ENCODE measurements at places on chromosomes 13 and 19.

GRCh38 chr13:113663934-113664333 is 3.1 kb upstream of the GRK1 start:
- DNase-seq, result no peak

GRCh38 chr13:38647312-38647711 is 39.6 kb upstream of the FREM2 start:
- peak; percentile 24 for DNase-seq

GRCh38 chr19:40006273-40006691 is 9.4 kb downstream of the ZNF546 start:
- DNase-seq, result no peak

GRCh38 chr13:113771709-113772331 is 12.8 kb downstream of the TMEM255B start:
- no peak for DNase-seq

DNA sequence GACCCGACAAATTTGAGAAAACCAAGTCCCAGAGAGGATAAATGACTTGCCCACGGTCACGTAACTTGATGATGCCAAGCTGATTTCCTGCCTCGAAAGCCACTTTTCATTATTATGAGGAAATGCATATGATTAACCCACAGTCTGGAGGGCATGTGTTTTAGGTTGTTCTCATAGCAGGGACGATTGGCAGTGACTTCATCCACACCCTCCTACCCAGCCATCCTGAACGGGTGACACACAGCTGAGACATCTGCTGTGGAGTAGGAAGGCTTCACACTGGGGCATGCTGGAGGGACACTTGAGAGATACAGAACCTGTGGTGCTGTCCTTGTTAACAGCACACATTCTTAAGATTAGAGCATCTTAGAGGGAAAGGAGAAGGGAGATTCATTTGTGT is 65.4 kb upstream of the WDFY2 start:
- no peak for DNase-seq

GRCh38 chr19:18895038-18895823 is 727 bp downstream of the CERS1 start:
- DNase-seq, result peak; percentile 69

- no peak for DNase-seq
Observed at GRCh38 chr19:6393983-6394412, 1.0 kb upstream of the GTF2F1 start.

DNA sequence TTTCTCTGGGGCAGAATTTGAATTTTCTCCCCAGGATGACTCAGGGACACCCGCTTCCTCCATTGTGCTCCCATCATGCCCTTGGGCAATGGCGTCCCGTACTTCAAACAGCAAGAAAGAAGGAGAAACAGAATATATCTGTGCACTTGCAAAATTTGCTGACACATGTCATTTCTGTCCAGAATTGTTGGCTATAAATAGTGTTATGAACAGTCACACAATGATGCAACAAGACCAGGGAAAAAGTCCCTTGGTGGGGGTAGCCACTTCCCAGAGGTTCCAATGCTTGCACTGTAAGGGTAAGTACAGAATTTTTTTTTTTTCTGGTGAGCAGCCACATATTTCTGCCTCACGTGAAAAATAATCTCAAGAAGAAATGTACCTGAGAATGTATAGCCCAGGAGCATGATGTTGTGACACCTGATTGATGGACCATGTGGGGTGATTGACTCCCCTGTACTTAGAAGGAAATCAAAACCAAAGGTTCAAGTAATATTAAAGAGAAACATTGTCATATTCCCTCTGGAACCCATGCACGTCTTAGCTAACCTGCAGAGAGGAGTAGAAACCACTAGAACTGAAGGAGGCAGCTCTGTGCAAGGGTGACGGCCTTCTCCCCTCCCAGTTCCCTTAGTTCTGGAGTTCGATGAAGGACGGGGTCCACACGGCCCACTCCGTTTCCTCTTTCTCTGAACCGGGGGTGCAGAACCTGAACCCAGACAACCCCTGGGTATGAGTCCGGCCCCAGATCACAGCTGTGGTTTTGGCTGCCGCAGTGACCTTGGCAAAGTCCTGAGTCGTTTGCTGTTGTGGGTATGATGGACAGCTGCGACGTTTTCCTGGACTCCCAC is 9.3 kb upstream of the LAIR1 start:
- no peak for DNase-seq

GRCh38 chr19:58229255-58229639 is 533 bp downstream of the ZNF544 start:
- DNase-seq, result peak; percentile 50

GRCh38 chr13:71412231-71412630 is 454.8 kb downstream of the DACH1 start:
- no peak for DNase-seq

DNA sequence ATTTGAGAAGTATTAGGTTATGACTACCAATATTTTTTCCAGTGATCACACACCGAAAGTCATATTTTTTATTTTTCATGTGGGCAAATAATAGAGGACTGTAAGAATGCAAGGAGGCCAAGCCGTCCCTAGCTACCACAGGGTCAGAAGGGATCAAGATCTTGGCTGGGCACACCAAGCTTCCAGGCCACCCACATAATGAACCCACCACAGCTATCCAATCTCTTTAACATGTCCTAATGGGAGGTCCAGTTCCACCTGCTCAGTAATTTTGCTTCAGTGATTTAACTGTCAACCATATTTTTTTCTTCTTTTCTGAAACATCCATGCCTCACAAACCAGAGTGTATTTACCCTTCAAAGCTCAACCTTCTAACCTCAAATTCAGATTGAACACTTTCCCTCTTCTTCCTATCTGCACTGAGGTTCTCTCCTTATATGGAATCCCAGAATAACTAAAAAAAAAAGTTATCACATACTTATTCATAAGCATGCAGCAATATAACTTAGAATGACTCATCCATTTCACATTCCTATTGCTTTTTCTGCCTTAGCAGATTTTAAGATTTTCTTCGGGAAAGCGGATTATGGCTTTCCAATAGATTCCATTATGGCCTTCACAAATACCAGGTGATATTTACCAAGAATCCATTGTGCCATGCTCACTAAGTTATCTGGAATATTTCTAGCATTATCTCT is 12.2 kb downstream of the ARGLU1 start:
- no peak for DNase-seq

DNA sequence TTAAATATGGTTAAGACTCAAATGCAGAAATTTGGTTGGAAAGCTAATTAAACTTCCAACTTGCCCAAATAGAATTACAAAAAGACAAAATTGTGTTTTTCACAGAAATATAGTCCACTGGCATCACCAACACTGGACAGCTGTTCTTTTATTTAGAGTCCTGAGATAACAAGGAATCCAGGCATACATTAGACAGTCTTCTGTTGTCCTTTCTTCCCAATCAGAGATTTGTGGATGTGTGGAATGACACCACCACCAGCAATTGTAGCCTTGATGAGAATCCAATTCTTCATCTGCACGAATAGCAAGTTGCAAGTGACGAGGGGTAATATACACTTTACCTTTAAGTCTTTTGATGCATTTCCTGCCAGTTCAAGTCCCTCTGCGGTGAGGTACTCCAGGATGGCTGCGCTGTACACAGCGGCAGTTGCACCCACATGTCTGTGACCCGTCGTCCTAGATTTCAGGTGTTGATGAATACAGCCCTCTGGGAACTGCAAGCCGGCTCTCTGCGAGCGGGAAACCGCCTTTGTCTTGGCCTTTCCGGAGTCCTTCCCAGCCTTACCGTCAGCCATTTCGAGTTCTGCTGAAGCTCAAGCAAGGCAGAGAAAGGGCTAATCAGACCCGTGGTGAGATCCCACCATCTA is 14.7 kb downstream of the UBAC2 start:
- no peak for DNase-seq

GRCh38 chr13:30739761-30740642 is 4.7 kb downstream of the ALOX5AP start:
- no peak for DNase-seq

- DNase-seq, result peak; percentile 10
Observed at GRCh38 chr13:49985129-49985528, 11.7 kb upstream of the TRIM13 start.

DNA sequence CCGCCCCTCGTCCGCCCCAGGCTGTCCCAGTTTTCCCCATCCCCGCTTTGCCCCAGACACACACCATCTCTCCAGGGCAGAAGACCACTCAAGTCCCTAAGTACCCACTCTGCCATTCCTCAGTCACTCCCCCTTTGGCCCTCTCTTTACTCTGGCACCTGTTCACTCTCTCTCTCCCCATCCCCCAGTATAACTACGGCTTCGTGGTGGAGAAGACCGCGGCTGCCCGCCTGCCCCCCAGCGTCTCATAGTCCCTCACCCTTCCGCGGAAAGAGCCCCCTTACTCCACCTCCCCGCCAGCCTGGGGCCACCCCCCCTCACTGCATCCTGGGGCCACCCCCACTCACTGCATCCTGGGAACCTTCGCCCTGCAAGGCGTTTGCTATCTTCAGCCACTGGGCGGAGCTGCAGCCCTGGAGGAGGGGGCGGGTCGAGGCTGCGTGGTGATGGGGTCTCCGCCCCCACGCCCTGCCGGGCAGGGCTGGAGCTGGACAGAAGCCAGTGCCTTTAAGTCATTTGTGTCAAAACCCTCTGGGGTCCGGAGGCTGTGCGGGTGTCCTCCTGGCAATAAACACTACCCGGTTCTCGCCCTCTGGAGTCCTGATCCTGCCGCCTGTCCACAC is 5.0 kb downstream of the MVB12A start:
- DNase-seq, result peak; percentile 88

GRCh38 chr19:46035986-46036743 is 4.6 kb downstream of the IGFL4 start:
- no peak for DNase-seq

DNA sequence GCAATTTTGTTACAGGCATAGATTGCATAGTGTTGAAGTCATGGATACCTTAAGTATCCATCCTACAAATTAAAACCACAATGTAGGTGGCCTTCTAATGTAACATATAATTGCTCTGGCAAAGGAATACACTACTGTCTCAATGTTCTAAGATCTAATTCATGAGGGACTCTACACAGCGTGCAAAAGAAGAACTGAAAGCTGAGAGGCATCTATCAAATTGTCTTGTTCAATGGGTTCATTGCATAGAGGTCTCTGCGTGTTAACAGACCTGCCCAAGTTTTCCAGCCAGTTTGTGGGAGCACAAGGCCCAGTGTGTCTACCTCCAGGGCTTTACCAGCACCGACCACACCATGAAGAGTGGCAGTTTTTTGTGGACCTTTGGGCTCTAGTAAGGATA is 451.4 kb downstream of the ITGBL1 start:
- DNase-seq, result no peak

DNA sequence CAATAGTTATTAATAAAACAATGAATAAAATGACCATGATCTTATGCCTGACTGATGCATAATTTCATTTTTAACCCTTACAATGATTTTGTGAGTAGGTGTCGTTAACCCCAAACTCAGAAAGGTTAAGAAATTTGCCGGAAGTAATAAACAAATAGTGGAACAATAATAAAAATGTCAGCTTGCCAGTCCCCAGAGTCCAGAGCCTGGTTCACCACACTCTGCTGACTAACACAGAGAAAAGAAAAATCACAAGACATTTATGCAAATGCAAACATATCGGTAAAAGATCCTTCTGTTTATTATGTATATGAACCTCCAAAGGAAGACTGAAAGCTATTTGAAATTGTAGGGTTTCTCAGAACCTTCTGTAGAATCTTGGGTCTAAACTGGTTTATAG is 563.7 kb downstream of the EFNB2 start:
- DNase-seq, result peak; percentile 46

GRCh38 chr19:871446-872265 is 12.2 kb downstream of the CFD start:
- DNase-seq, result peak; percentile 63

DNA sequence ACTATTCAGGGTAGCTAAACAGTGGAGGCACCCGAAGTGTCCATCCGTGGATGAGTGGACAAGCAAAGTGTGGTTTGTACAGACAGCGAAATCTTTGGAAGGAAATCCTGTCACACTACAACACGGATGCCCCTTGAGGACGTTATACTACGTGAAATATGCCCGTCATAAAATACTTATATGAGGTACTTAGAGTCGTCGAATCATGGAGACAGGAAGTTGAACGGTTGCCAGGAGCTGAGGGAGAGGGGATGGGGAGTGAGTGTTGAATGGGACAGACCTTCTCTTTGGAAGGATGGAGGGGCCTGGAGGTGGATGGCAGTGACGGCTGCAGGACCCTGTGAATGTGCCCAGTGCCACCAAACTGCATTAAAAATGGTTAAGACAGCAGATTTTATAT is 11.6 kb downstream of the ATP4B start:
- peak; percentile 53 for DNase-seq

DNA sequence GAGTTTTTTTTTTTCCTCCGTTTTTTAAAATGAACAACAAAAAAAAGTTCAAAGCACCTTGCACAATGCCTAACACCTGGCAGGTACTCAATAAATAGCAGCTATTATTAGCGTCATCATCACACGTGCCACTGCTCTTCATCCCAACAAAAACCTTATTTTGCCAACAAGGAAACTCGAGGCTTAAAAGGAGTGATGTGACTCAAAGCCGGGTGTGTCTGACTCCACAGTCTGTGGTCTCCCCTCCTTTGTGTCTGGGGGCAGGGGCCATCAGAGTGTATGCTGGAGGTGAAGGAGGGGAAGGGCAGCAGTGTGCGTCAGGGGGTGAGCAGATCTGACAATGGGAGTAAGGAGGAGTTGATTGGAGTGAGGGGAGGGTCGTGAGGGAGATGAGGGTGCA is 34.1 kb upstream of the POU2F2 start:
- no peak for DNase-seq

- no peak for DNase-seq
Observed at GRCh38 chr13:74423434-74423833, 289.2 kb upstream of the KLF12 start.

DNA sequence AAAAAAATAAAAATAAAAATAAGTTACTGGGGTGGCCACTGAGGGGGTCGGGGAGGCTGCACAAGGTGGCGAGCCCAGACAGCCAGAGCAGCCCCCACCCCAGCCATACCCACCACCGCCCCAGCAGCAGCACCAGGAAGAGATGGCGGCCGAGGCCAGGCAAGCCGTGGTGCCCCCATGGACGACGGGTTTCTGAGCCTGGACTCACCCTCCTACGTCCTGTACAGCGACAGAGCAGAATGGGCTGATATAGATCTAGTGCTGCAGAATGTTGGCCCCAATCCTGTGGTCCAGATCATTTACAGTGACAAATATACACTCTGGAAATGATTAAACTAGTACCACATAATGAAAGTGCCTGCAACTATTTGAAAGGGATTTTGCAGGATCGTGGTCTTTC is 71.6 kb upstream of the ZDHHC20 start:
- no peak for DNase-seq

DNA sequence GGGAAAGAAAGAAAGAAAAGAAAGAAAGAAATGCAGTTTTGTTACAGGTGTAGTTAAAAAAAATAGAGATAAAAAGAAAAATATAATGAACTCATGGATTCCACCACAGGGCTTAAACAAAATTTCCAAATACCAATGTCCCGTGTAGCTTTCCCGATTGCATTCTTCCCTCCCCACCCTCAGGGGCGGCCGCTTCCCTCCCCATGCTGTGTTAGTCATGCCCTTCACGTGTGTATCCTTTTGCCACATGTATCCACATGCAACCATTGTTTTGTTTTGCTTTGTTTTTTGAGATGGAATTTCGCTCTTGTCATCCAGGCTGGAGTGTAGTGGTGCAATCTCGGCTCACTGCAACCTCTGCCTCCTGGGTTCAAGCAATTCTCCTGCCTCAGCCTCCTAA is 3.6 kb upstream of the KMT5C start:
- no peak for DNase-seq

Data from NCI-H69 (cell line).